Hypothalamus (tissue), 51 donors: ENCODE measurements at places on chromosomes 16 and 17.

DNA sequence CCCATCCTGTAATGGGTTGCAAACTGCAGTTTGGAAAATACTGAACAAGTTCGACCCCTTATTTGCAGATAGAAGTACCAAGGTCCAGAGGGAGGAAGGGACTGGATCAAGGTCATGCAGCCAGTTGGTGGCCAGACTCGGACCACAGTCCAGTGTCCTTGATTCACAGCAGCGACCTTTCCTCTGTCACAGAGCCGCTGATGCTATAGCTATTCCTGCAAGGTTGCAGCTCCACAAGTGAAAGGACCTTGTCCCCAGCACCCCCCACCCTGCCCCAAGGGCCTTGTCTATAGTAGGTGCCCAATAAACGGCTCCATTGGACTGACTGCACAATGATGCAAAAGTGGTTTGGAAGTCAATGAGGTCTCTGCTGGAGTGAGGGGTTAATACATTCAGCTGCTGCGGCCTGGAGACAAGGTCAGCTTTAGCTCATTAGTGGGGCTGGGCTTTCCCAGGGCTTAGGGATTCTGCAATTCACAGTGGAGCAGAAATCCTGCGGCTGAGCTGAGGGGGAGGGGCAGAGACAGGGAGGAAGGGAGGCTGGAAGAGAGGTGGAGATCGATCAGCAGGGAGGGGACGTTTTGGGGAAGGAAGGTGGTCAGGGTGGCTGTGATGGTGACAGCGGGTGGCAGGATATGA lies 13.4 kb upstream of the CRHR1 start:
- DNase-seq = no peak

DNA sequence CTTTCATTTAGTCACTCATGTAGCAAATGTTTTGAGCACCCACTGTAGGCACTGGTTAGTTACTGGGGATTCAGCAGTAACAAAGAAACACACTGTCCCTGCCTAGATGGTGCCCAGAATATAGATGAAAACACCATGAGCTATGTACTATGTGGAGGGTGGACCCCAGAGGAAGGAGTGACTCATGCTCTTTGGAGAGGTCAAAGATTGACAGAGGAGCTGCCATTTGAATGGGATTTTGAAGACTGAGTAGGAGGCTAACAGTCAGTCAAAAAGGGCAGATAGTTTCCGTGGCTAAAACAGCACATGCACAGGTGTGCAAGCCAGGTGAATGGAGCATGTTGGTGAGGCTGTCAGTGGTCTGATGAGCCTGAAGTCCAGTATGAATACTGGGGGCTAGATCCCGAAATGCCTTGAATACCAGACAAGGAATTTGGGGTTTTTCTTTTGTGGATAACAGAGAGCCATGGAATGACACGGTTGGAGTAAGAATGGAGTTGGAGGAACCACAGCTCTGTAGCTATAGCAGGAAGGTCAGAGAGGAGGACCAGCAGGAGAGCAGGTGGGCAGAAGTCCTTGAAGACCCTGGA lies 6.1 kb downstream of the IL21R start:
- no peak for DNase-seq

- DNase-seq = no peak
Measured at GRCh38 chr16:50067290-50067853, 1.6 kb downstream of the HEATR3 start.

- DNase-seq = no peak
Measured at GRCh38 chr16:23282568-23282967, 19.5 kb upstream of the SCNN1B start.

DNA sequence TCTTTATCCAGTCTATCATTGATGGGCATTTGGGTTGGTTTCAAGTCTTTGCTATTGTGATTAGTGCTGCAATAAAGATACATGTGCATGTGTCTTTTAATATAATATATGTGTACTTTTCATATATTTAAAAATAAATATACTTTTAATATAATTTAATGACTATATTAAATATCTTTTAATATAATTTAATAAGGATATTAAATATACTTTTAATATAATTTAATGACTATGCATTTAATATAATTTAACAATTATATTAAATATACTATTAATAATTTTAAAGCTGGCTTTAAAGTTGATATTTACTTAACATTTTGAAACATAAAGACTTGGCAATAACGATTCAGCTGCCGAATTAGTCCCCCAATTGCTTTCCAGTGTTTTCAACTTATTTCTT lies 1.2 kb downstream of the CCL23 start:
- DNase-seq = no peak

DNA sequence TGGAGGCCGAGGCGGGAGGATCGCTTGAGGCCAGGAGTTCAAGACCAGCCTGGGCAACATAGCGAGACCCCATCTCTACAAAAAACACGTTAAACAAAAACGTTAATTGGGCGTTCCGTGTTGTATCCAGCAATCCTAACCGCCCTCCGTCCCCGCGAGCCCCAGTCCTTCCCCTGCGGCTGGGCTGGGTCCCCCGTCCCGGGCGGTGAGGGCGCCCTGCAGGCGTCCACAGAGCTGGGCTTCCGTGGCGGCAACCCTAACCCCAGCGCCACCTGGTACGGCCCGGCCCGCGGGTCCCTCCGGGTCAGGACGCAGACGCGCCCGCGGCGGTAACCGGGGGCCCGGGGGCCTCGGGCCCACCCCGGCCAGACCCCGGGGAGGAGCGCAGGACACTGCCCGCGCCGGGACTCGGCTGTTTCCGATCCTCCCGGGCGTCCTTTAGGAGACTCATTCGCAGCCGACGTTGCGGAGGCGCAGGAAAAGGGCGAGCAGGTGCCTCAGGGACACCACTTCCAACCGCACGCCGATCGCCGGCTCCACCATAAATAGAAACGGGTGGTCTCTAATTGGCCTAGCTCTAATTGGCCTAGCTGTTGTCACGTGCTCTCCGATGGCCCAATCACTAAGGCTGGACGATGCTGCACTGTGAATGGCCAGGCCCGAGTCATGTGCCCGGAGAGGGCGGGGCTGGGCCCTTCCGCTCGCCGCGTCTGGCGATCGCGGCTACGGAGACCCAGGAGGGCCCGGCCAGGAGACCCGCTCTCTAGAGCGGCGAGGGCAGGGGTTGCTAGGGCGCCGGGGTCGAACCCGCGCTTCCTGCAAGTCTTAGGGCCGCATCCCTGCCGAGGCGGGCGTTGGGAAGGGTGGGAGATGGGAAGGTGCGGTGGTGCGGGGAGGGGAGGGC lies 19.0 kb upstream of the CSNK1D start:
- DNase-seq = peak; percentile 96

DNA sequence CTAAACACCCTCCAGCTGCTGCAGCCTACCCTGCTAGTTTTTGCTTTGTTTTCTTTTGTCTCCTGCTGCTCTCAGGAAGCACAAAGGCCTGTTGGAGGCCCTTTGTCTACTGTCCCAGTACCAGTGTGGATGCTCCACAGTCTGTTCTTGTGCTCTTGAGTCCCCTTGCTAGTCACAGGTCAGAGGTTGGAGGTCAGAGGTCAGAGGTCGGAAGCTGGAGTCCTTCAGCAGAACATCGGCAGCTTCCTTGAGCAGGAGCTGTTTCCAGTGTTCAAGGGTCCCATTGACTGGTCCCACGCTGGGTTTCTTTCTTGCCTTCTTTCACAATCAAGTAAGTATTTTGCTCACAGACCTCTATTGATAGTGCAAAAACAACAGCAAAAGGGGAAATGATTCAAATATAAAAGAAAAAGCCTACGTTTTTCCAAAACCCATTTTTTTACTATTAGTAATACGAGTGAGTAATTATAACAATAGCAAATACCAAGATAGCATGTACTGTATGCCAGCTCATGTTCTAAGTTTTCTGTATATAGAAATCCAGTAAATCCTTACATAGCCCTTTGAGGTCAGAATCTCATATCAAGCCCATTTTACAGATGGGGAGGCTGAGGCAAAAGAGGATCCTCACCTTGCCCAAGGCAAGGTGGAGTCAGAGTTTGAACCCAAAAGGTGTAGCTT lies 10.9 kb upstream of the IL34 start:
- DNase-seq = no peak

DNA sequence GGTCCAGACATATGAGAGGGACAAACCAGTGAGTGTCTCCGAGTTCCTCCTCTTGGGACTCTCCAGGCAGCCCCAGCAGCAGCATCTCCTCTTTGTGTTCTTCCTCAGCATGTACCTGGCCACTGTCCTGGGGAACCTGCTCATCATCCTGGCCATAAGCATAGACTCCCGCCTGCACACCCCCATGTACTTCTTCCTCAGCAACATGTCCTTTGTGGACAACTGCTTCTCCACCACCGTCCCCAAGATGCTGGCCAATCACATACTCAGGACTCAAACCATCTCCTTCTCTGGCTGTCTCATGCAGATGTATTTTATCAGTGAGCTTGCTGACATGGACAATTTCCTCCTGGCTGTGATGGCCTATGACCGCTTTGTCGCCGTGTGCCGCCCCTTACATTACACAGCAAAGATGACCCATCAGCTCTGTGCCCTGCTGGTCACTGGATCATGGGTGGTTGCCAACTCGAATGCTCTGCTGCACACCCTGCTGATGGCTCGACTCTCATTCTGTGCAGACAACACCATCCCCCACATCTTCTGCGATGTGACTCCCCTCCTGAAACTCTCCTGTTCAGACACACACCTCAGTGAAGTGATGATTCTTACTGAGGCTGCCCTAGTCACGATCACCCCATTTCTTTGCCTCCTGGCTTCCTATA lies 19.2 kb downstream of the ZNF200 start:
- DNase-seq = no peak

DNA sequence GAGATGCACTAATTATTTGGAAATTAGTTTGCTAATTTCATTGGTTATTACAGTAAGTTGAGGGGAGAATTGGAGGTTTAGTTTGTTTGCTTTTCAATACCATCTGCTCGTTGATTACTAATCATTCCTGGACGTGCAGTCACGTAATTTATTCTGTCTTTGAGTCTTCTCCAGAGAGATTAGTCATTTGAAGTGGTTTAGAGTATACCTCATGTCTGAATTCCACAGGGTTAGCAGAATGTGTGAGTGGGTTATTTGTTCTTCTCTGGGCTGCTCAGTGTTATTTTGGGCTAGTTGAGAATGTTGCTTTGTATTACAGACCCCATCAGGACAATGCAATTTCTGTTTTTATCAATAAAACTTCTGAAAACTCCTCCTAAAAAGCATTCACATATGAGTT lies 265.0 kb downstream of the RBFOX1 start:
- no peak for DNase-seq

- no peak for DNase-seq
Measured at GRCh38 chr17:29085223-29085622, 42.3 kb downstream of the PIPOX start.

DNA sequence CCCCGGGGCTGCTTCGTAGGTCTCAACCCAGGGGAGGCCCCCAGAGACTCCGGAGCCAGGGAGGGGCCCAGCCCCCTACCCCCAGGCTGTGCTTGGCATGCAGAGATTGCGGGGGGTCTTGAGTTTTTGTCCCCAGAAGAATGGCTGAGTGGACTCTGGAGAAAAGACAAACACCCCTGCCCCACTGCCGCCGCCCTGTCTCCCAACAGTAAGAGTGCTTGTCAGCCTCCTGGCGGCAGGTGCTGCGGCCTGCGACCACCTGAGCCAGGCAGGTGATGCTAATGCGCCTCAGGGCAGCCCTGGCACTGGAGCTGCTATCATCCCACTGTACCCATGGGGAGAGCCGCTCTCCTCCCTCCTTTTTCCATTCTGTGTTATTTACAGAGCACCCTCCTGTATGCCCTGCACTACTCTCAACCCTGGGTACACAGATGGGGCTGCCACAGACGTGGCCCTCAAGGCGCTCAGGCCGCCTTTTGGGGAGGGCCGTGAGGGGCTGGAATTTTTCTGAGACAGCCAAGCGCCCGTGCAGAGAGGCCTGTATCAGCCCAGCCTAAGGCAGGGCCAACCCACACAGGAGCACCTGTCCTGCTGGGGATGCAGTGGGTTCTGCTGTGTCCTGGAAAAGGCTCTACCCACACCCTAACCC lies 2.6 kb upstream of the IL17C start:
- DNase-seq = no peak

- no peak for DNase-seq
Measured at GRCh38 chr17:45077643-45078042, 16.5 kb downstream of the NMT1 start.

GRCh38 chr17:67431249-67432015 lies 54.4 kb downstream of the PITPNC1 start:
- no peak for DNase-seq

- DNase-seq = no peak
Measured at GRCh38 chr16:29992344-29992967, 3.0 kb downstream of the HIRIP3 start.

DNA sequence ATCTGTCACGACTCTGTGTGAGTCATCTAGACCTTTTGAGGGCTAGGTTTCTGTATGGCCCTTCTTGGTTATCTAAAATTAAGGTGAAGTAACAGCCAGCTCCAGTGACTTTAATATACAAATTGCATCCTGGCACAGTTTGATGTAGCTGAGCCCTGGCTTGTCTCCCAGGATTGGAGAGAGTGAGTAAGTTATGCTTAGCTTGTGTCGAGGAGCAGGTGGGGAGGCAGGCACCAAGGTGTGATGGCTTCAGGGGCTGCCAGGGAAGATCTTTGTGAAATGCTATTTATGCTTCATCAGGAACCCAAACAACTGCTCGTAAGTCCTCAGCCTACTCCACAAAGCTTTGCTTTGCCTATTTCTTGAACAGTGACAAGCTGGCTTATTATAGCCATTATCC lies 261.2 kb downstream of the HS3ST4 start:
- no peak for DNase-seq

- no peak for DNase-seq
Measured at GRCh38 chr17:16910341-16910740, 61.6 kb downstream of the TNFRSF13B start.

- DNase-seq = no peak
Measured at GRCh38 chr16:29761882-29762281, 16.1 kb upstream of the C16orf54 start.

DNA sequence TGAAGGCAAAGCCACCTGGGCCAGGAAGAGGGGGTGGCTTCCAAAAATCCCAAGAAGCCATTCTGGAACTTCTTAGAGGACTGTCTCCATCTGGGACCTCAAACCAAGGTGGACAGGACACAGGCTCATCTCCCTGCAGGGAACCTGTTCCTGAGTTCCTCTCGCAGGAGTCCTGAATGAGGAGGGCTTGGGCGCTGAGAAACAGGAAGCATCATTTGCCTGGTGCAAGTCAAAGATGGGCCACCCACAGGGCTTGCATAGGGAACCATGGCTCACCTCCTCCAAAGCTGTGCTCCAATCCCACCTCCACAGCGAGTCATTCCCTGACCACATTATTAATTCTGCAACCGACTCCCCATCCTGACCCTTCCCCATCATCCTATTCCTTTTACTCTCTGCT lies 55.0 kb upstream of the RPL38 start:
- DNase-seq = no peak
